Stimulated activated CD8-positive, alpha-beta memory T cell treated with anti-CD3 and anti-CD28 coated beads, Interleukin-15, amount 100 ng/mL, for 24 hours (primary cell): ENCODE measurements at places on chromosomes 12 and 14.

DNA sequence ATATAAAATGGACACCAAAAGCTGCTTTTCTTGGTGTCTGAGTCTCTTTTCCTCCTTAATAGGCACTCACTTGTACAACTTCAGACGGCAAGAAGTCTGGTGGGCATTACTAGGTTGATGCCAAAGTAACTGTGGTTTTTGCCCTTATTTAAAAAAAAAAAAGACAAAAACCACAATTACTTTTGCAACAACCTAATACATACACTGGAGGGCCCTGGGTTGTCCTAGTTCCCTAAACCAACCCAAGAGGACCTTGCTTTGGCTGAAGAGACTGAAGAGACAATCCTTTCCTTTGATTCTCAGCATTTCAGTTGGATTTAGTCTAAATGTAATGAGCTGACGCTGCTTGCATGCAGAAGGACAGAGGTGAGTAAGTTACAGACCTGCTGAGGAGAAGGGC, 16.2 kb upstream of the PLEKHG3 start:
- DNase-seq: no peak

- no peak for DNase-seq
Measured at GRCh38 chr14:102882226-102882906, 40.1 kb upstream of the AMN start.

- DNase-seq: no peak
Measured at GRCh38 chr12:57630891-57631433, 2.0 kb downstream of the B4GALNT1 start.

DNA sequence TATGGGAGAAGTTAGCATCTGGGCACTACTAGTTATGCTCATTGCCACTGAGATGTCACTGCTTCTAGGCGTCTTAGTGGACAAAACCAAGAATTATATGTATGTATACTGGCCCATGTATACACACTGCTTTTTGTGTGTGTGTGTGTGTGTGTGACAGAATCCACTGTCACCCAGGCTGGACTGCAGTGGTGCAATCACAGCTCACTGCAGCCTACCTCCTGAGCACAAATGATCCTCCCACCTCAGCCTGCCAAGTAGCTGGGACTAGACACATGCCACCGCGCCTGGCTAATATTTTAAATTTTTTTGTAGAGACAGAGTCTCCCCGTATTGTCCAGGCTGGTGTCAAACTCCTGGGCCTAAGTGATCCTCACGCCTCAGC, 25.2 kb downstream of the LIMA1 start:
- DNase-seq: no peak

DNA sequence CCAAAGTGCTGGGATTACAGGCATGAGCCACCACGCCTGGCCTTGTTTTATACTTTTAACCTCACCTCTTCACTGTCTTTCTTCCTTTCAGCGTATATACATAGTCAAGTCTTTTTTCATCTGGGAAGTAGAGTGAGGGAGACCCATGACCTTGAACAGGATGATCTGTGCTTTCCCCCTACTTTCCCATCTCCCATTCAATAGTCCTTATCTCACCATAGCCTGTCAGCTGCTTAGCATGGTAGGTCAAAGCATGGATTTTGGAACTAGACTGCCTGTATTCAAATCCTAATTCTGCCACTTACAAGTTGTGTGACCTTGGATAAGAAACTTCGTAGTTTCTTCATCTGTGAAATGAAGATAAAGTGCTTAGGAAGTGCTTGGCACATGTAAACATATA, 96.4 kb upstream of the MON2 start:
- DNase-seq: no peak

DNA sequence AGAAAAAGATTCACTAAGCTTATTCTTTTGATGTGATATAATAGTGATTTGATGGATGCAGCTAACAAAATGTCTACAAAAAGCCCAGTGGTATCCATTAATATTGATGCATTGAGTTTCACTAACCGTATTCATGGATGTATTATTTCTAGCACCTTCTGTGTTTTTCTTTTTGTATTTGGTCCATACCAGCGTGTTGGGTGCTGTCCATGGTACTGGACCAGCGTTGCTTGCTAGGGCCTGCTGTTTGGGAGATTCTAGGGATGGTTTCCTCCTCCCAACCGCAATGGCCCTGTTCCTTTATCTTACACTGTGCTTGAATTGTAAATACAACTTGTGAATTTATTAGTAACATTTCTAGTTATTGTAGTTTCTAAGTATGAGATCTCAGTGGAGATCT, 31.7 kb downstream of the ANO4 start:
- no peak for DNase-seq

GRCh38 chr12:82862876-82863649, 176.4 kb downstream of the TMTC2 start:
- DNase-seq: no peak

DNA sequence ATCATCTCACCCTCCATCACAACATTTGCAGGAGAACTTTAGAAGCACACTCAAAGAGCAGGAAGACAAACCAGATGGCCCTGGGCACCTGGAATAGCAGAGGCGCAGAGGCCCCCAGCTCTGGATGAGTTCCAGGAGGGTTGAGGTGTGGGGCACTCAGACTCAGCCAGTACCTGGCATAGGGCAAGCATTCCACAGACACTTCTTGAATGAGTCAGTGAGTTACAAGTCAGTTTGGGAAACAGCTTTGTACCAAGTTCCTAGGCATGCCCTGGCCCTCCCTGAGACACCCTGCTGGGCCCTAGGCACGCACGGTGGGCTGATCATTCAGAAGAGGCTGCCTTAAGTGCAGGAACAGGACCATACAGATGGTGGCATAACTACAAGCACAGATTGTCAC, 54.3 kb downstream of the MAP3K9 start:
- no peak for DNase-seq
